ENCODE measurements at places on chromosomes 5 and 9.

DNA sequence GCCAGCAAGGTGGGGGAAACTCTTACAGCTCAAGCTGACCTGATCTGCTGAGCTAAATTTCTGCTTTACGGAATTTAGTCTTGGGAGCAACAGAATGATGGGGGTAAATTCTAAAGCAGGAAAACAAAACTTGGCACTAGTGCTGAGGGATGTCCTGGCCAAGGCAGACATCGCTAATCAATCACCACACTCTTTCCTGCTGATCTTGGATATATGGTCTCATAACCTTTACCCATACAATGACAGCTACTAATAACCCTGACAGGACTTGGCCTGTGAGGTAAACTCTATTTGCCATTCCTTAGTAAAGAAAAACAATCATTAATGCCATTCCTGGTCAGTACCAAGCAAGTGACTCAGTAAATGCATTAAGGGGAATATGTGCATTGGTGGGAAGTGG is 51.5 kb downstream of the PPARGC1B start:
- no peak for DNase-seq

- DNase-seq, result no peak
These were observed 59.7 kb upstream of the HMHB1 start for GRCh38 chr5:143752165-143752850.

GRCh38 chr5:3220201-3220600 is 375.4 kb upstream of the IRX1 start:
- no peak for DNase-seq

DNA sequence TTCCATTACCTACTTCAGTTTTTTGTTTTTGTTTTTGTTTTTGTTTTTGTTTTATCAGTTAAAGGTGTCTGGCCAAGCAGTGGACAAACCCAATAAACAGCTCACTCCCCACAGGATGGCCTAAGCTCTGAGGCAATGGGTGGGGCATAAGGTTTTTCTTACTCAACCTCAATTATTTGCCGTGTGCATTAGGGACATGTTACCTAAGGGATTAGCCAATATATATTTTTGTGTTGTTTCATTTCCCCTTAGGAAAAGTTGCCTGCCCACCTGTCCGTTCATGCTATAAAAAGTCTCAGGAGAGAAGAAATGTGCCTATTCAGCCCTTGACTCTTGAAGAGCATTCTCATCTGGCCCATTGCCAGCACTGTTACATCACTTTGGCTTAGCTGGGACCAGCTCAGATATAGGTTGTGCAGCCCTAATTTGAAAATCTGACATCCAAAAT is 7.3 kb downstream of the SH3RF2 start:
- no peak for DNase-seq

DNA sequence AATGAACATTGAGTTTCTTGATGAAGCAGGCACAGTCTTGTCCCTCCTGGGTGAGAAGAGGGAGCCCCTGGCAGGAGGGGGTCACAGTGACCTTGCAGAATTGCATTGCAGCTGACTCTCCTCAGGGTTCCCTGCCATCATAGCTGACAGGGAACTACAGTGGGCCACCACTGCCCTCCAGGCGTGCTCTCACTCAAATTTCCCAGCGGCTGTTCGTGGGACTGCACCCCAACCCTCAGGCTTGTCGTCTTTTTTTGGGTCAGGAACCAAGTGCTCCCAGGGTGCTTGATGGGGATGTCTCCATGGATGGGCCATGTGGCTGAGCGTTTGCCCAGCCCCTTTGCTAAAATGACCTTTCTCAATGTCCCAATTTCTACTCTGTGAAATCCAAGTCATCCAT is 215.8 kb downstream of the MELK start:
- no peak for DNase-seq

DNA sequence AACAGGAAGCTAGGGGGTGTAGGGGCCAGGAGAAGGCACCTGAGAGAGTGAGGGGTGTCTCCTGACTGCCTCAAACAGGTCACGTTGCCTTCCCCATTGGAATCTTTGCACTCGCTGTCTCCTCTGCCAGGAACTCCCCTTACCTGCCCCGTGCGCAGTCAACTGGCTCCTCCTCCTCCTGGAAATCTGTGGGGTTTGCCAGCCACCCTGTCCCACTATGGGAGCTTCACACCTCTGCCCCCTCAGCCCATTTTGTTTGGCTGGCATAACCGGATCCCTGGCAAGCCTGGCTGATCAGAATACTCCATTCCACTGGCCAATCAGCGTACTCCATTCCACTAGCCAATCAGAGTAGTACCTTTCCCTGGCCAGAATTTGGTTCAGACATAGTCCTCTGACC is 10.4 kb upstream of the SLC34A1 start:
- no peak for DNase-seq

DNA sequence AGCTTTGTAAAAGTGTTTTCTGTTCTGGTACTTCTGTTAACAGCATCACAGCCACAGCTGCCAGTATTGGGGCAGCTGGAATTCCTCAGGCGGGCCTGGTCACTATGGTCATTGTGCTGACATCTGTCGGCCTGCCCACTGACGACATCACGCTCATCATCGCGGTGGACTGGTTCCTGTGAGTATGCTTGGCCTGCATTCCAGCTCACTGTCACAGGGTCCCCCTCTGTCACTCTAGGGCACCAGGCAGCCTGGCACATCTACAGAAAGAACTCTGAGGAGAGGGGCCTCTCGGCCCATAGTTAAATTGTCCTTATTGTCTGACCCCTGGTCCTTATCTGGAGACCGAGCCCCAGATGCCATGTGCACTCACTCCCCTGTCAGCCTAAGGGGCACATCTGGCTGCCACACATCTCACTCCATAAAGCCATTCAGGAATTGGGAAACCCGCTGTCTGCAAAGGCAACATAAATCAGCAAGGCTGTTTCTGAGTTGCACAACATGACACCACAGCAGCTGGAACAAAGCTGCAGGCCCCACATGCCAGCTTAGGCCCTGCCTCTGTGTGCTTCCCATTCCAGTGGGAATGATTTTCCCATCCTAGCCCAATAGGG is 77.5 kb downstream of the SLC1A3 start:
- no peak for DNase-seq

DNA sequence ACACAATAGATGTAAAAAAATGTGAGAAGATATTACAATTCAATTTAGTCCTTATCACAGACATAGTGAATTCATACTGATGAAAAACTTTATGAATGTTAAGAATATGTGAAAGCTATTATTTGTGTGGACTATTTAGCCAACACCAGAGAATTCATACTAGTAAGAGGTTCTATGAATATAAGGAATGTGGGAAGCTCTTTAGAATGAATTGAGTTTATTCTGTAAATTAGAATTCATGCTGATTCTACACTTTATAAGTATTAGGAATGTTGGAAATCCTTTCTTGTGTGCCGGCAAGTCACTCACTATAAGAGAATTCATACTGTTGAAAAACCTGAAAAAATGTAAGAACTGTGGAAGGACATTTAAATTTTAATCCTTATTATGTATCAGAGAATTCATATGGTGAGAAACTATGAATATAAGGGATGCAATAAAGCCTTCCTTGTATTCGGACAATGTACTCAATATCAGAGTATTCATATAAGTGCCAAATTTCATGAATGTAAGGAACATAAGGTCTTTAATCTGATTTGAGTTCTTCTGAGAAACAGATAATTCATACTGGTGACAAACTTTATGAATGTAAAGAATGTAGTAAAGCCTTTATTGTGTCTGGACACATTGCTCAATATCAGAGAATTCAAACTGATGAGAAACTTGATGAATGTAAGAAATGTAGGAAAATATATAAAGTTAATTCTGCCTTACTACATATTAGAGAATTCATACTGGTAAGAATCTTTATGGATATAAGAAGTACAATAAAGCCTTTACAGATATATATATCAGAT is 21.6 kb upstream of the PCDHA1 start:
- DNase-seq, result no peak

GRCh38 chr5:164170814-164171213 is 665.4 kb downstream of the MAT2B start:
- no peak for DNase-seq

- DNase-seq, result no peak
These were observed 928 bp downstream of the MCTP1 start for GRCh38 chr5:95283761-95284571.

- no peak for DNase-seq
These were observed 19.6 kb downstream of the CLPTM1L start for GRCh38 chr5:1325191-1325741.

- DNase-seq, result no peak
These were observed 260.3 kb upstream of the CDH10 start for GRCh38 chr5:24904981-24905517.

- DNase-seq, result no peak
These were observed 46.5 kb downstream of the AUH start for GRCh38 chr9:91315191-91315590.

DNA sequence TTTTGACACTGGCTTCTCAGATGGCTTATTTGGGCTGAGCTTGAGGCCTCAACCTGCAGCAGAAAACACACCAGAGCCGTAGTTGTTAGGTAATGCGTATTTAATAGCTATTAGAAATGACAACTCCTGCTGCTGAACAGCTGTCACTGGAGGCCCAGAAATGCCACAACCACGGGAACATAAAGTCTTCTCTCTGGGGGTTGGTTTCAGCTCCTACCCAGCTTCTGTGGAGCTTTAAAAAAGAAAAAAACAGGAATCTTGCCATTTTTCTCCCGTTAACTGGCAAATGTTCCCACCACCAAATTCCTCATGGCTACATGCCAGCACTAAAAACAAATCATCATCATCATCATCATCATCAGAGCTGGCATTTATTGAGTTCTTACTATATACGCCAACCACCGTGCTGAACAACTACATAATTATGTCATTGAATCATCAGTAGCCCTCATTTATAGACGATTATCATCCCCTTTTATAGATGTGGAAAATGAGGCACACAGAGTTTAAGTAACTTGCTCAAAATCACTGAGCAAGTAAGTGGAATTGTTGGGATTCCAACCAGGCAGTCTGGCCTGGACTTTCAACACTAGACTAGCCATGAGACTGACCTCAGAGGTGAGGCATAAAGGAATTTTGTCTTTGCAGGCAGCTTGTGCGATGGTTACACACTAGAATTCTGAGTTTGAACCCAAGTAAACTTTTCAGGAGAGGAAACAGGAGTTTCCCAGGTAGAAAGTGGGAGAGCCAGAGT is 185.3 kb upstream of the WWC1 start:
- DNase-seq, result no peak

DNA sequence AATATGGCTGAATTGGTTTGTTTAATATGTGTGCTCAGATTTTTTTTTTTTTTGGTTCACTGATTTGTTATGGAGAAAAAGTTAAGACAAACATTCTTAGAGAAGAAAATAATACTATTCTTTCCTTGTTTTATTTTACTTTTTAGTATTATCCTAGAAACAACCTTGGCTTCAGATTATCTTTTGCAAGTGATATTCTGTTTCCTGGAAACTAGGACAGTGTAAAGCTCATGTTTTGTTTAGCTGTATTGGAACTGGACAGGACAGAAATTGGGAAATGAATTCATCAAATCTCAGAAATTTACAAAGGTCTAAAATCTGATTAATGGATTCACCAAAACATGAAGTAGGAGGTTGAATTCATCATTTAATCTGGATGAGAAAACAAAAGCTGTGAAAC is 130.5 kb downstream of the FBXL7 start:
- DNase-seq, result no peak

- no peak for DNase-seq
These were observed 42.6 kb downstream of the ARHGEF28 start for GRCh38 chr5:73668486-73669111.

DNA sequence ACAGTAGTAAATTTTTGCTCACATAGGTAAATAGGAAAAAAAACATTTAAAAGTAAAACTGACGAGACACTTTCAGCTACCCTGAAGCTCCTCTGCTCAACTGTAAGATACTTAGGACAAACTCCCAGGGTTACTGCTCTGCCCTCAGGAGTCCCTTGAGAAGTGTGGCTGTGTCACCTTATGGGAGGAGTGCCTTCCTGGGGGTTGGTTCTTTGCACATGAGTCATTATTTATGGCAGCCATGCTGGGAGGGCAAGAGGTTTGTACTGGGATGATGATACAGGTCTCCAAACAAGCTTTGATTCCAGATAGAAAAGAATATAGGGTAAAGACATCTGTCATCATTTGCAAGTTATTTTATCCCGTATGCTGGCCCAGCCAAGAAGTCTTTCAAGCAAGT is 45.9 kb downstream of the TTC1 start:
- DNase-seq, result no peak

GRCh38 chr9:92395617-92396016 is 8.8 kb downstream of the OGN start:
- DNase-seq, result no peak

GRCh38 chr9:28051559-28052503 is 478.6 kb upstream of the C9orf72 start:
- no peak for DNase-seq

DNA sequence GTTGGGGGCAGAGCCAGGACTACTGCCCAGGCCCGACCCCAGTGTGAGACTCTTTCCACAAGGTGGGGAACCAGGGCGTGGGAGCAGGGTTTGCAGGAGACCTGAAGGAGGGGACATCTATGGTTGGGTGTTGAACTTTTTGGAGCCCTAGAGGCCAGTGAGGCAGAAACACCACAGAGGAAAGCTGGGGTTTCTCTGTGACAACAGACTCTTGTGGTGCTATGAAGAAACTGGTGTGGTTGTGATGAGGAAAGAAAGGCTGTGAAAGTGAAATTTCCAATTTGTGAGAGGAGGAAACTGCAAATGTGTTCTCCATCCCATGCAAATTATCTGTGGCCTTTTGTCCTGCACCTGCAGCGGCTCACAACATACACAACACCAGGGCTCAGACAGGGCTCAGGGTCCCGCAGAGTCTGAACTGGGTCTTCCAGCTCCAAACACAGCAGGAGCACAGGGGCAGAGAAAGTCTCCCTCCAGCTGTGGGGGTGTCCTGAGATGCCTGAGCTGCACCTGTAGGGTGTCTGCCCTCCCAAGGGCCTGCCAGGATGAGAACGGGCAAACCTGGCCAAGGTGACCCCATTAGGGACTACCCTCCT is 51.4 kb upstream of the GRHPR start:
- DNase-seq, result no peak

DNA sequence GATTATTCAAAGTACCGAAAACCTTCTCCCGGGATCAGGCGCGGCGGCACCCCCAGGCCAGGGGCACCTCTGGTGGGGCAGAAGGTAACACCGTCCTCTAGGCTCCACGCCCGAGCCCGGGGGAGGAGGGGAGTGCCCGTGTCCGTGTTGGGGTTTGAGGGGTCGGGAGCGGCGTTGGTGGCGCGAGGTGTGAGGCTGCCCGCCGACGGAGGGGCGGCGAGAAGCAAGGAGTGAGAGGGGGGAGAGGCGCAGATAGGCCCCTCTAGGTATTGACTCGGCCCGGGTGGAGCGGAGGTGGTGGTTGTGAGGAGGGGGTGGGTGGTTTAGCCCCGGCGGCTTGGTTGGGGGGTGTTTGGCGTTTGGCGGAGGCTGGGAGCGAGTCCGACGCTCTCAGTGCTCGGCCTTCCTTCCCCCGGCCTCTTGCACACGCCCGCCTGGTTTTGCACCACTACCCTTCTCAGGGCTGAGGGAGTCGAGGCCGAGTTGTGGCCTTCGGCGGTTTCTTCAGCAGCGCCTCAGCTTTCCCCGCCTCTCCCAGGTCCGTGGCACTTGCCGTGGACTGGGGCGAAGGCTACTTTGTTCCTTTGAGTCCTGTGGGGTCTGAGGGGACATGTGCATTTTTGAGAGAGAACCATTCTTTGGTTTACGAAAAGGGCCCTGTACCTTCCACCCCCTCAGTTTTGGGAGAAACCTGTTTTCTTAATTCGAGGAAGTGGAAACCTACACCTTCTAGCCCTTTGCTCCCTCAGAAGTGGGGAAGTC is 450 bp downstream of the GPBP1 start:
- DNase-seq, result no peak

- no peak for DNase-seq
These were observed 716 bp downstream of the PROB1 start for GRCh38 chr5:139394123-139394653.

Measured in stimulated activated CD8-positive, alpha-beta memory T cell treated with anti-CD3 and anti-CD28 coated beads, Interleukin-4, amount 100 ng/mL, for 4 hours (primary cell).